ENCODE measurements at places on chromosomes 12 and 14. TPM values are rescaled to one million over a fixed set of nuclear protein-coding genes. Genes with fewer than 3 reads are reported as not detected.

Gene KRT3
- not detected for total RNA-seq

Gene OTX2
- total RNA-seq, result not detected

Gene JPH4
- total RNA-seq, result not detected

Gene ACRBP
- 0.53 TPM for total RNA-seq

Gene RPS6KL1
- total RNA-seq, result 12.5 TPM

Gene UBE2N
- total RNA-seq, result 134 TPM

Gene C12orf56
- total RNA-seq, result under 0.01 TPM

Gene DCN
- 8.0 TPM for total RNA-seq

Gene ABCC9
- 0.07 TPM for total RNA-seq

Gene RASSF8
- 80.1 TPM for total RNA-seq

Measured in thoracic aorta endothelial cell (primary cell).